ENCODE measurements at places on chromosomes 1 and 21. TPM values are rescaled to one million over a fixed set of nuclear protein-coding genes. Genes with fewer than 3 reads are reported as not detected.

CYYR1 gene
- 20.8 TPM for total RNA-seq

DNA sequence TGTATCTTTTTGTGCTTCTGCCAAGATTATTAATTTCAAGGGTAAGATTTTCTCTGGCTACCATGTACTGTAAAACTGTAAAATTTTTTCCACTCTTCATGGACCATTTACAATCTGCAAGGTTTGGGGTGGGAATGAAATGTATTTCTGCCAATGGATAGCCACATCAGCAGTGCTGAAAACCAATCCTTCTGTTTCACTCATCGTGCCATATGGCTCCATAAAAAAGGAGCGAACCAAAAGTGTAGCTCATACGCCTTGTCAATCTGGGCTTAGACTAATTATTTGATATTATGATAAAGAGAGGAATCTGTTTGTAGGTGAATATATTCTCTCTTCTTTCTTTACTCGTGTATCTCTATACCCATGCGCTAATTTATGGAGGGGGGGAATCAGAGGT is 3.0 kb upstream of the SLC44A5 start:
- DNase-seq = no peak

DNA sequence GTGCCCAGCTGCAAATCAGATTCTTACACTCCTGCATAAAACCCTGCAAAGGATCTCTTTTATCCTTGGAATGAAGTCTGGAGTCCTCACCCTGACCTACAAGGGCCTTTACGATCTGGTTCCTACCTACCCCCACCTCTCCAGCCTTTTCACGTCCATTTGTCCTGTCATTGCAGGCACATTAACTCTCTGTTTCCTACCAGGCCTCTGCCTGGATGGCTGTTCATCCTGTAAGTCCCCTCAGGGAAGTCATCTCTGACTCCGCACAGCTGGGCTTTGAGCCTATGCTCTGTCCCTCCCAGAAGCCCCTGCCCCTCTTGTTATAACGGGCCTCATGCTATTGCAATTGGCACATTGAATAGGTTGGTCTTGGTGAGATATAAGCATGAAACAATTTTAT is 96.8 kb upstream of the USP24 start:
- no peak for DNase-seq

- no peak for DNase-seq
Observed at GRCh38 chr1:5254131-5254725, 599.8 kb downstream of the AJAP1 start.

GRCh38 chr1:232398823-232399222 is 231.1 kb downstream of the SIPA1L2 start:
- DNase-seq = no peak

RPAP2 gene
- 43.3 TPM for total RNA-seq

RGS7 gene
- total RNA-seq = 2.4 TPM

DNA sequence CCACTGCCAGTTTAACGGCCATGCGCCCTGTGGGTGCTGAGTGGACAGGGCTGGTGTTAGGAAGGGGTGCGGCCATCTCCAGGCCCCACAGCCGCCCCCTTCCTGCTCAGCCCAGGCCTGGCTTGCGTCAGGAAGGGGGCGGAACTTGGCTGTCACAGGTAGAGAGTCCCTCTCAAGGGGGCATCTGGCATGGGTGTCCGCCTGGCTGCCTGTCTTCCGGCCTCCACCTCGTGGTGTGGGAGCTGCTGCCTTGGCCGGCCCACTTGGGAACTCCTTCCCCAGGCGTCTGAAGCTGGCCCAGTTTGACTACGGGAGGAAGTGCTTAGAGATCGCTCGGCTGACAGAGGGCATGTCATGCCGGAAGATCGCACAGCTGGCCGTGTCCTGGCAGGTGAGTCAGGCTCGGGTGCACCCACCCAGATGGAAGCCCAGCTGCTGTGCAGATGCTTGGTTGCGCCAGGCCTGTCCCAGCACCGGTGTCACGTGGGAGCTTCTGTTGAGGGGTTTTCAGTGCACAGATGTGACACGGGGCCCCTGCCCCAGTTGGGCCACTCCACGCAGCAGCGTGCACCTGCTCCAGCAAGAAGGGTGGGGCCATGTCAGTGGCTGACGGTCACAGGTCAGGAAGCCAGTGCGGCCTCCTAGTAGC is 9.1 kb upstream of the ATAD3B start:
- DNase-seq = no peak

DNA sequence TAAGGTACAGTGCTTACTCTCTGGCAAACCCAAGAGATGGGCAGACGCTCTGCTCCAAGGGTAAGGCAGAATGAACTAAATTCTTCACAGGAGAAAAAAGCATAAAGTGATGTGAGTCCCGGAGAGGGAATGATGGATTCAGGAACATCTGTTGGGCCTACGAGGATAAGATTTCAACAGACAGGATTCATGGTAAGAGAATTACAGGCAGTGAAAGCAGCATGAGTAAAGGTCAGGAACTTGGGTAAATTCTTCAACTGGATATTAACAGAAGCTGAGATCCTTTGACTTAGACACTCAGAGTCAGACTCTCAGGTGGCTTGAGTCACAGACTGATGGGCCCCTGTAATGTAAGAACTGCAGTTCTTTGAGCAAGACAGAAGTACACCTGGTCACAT is 152.6 kb downstream of the TRABD2B start:
- DNase-seq = no peak

DLGAP3 gene
- total RNA-seq = 0.23 TPM

GRCh38 chr1:8358897-8359616 is 41.1 kb downstream of the SLC45A1 start:
- DNase-seq = no peak

GRCh38 chr1:175162955-175163354 is 29.6 kb downstream of the KIAA0040 start:
- no peak for DNase-seq

DNA sequence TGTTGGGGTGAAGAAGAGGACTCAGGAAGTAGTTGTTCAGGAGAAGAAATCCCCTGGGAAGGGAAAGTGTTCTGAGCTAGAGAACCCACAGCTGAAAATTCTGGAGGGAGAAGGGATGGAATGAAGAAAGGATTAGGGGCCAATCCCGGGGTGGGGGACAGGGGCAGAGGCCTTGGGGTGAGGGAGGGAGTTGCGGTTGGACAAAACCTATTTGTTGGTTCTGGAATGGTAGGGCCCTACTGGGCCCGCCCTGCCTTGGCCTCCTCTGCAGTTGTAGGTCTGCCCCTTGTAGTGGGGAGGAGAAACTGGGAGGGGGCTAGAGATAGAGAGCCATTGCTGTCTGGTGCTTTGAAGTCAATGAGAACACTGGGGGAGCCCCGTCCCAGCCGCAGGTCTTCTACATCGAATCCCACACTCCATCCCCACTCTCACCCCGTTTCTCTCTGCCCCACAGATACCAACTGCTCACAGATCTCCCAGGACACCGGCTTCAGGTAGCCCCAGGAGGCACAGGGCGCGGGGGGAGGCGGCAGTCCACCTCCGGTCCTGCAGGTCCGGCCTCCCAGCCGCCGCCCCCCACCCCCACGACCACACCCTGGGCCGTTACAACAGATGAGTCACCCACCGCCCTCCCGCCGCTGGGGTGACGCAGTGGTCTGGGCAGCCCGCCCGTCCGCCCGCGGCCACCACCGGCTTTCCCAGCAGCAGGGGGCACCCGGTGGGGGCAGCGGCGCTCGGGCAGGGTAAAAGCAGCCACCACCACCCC is 1.1 kb downstream of the TAGLN2 start:
- peak; percentile 66 for DNase-seq

C1orf53 gene
- total RNA-seq = 4.3 TPM

DNA sequence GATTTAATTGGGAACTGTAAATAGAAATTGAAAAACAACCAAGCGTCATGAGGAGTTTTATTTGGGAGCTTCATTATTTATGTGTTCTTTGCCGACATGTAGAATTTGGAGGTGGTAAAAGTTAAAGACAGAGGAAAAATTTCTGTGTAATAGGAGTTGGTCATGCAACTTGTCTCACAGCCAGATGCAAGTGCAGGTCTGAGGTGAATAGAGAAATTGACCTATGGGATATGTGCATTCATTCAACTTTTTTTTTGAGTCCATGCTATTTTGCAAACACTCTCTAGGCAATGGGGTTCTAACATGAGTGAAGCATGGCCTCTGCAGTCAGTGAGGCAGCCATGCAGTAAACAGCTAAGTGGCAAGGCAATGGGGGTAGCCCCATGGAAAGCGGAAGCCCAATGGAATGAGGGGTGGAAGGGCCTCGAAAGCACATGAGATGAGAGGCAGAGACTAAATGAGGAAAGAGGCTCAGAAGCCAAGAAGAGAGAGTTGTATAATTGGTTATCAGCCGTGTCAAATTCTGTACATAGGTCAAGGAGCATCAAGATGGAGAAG is 56.4 kb upstream of the NRIP1 start:
- no peak for DNase-seq

- DNase-seq = no peak
Observed at GRCh38 chr1:54080598-54081049, 27.2 kb downstream of the TCEANC2 start.

SELP gene
- 0.65 TPM for total RNA-seq

- peak; percentile 77 for DNase-seq
Observed at GRCh38 chr1:3695326-3696217, 43.3 kb downstream of the TP73 start.

DNA sequence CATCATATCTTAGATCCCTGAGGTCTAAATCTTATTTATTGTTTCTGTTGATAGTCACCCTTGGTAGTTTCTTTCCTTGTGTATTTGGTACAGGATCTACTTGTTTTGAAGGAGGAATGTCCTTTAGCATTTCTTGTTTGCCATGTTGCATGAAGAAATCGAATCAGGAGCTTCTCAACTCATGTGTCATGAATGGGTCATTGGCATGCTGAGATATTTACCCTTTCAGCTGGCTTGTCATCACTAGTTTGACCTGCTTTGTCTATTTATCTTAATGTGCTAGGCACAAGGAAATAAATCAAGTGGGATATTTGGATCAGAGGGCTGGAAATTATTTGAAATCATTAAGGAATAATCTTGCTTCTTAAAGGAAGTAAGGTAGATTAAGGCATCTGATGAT is 23.8 kb downstream of the THEM4 start:
- no peak for DNase-seq

GRCh38 chr1:151254217-151255213 is at the start of gene PSMD4:
TSS of gene PSMD4 (plus strand) at chr1:151254734. CDS start at chr1:151254783, 49 bp downstream.
- DNase-seq = peak; percentile 73

- no peak for DNase-seq
Observed at GRCh38 chr1:193905288-193906085, 719.1 kb upstream of the B3GALT2 start.

DNA sequence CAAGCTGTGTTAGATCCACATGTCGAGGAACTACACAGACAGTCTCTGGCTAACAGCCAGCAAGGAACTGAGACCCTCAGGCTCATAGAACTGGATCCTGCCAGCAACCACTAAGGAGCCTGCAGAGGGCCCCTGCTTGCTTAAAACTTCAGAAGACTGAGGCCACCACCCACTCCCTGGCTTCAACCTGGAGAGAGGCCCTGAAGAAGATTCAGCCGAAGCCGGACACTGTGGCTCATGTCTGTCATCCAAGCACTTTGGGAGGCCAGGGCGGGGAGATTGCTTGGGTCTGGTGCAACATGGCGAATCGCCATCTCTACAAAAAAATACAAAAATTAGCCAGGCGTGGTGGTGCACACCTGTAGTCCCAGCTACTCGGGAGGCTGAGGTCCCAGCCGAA is 92.6 kb upstream of the TMPRSS2 start:
- DNase-seq = peak; percentile 37

ZCCHC17 gene
- 26.6 TPM for total RNA-seq

DNA sequence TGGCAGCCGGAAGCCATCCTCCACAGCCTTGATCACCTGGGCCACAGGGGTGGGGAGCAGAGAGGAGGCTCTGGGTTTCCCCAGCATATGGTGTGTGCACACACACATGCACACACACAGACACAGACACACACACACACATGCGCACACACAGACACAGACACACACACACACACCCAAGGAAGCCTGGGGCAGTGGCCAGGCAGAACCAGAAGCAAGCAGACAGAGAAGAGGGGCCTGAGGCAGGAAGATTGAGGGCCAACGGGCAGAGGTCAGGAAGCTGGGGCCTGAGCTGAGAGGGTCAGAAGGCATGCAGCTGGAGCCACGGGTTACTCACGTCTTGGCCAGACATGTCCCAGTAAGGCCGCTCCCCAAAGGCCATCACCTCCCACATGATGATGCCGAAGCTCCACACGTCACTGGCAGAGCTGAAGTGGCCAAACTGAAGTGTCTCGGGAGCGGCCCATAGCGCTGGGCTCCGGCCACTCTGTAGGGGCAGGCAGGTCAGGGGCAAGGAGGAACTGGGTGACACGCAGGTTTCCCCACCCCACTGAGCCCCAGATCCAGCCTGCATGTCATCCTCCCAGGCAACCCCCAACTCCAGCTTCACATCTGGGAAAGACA is 27.4 kb downstream of the CDCA8 start:
- DNase-seq = no peak

DNA sequence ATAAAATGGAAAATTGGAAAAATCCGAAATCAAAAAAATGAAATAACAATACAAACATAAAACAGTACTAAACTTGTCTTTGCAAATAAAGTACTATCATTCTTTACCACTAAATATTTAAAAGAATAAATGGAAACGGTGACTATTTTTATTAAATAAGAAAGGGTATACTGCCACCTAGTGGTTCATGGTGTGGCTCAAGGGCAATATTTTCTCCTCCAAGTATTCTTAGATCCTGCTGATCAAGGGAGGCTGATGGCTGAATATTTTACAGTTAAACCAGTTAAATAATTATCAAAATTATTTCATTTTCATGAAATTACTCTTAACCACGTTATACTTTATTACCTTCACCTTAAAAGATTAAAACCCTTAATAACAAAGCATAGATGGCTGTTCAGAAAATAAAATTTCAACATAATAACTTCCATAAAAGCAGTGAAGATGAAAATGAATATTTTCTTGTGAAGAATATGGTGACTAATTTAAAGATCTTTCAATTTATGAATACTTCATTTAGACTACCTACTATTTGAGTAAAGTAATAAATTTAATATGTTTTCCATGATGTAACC is 1793.9 kb downstream of the NCAM2 start:
- no peak for DNase-seq

- no peak for DNase-seq
Observed at GRCh38 chr1:190274721-190275120, 202.9 kb downstream of the BRINP3 start.

CRYAA gene
- not detected for total RNA-seq

- DNase-seq = no peak
Observed at GRCh38 chr1:5189384-5189783, 535.0 kb downstream of the AJAP1 start.

DNA sequence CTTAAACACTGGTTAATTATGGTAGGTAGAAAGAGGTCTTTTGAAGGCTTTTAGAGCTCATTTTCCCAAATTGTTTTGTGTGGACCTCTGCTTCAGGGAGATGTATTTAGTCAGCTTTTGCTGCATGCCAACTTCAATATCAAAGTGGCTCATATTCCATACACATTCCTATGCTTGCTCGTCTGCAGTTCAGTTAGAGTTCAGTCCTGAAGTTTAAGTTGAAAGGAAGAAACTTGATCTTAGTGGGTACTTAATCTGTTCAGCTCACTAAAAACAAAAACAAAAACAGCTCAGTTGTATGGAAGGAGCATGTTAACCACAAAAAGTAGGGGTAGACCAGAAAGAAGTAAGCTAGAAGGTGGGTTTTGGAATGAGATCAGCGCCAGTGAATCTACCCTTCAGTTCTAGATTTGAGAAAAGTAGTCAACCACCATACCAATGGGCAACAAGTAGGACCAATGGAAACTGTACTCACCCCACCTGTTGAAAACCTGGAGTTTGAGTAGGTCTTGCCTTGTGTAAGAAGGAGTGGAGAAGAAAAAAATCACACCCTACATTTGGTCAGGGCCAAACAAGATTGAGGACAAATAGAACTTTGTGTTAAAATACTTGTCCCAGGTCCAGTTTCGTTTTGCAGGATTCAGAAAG is 58.0 kb downstream of the LEPR start:
- DNase-seq = no peak

KRTAP23-1 gene
- total RNA-seq = not detected

GRCh38 chr1:53393325-53393792 is 65.5 kb upstream of the LRP8 start:
- peak; percentile 75 for DNase-seq

EDARADD gene
- 16.6 TPM for total RNA-seq
